ENCODE measurements at places on chromosomes 6 and 20.
A peak's percentile ranks its signal among the peaks of the same experiment; 100 is the strongest.

- DNase-seq = no peak
Measured at GRCh38 chr20:16194617-16195360, 378.5 kb downstream of the KIF16B start.

DNA sequence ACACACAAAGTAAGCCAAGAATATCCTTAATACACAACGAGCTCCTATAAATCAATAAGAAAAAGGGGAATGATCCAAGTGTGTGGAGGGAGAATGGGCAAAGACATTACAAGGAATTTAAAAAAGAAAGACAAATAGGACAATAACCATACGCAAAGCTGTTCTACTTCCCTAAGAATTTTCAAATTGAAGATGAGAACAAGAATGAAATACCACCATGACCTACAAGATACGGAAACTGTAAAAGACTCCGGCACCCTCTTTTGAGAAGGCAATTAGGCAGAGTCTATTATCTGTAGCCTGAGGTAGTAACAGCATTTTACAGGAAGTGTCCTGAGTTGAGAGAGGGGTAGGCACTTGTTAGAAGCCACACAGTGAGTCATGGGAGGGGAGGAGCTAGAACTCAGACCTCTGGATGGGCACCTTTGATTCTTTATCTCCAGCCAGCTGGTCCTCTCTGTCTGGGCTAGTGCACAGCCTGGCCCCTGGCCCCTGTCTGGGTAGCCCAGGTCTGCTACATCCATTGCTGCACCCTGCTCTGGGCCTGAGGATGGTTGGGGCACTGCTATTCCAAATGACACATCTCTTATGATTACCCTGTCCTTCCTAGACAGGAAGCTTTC is 15.3 kb downstream of the RSPO4 start:
- no peak for DNase-seq

GRCh38 chr6:45611491-45611890 is 233.8 kb upstream of the SUPT3H start:
- no peak for DNase-seq

DNA sequence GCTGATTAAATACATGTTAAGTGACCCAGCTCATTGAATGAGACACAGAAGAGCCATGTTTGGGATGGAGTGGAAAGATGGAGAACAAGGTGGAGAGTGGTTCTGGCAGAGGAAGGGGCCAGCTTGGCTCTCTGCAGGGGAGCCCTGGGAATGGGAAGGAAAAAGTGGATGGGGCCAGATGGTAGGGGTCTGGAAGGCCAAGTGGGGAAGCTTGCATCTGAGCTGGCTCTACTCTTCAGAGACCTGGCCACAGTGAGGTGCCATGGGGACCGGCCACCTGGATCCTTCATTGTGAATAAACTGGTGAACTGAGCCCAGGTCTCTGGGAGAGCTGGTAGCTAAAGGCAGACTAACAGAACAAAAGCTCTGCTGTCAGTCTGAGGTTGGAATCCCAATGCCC is 48.9 kb upstream of the SIRPA start:
- DNase-seq = no peak

GRCh38 chr6:25218346-25218745 is 60.8 kb upstream of the CARMIL1 start:
- DNase-seq = no peak

DNA sequence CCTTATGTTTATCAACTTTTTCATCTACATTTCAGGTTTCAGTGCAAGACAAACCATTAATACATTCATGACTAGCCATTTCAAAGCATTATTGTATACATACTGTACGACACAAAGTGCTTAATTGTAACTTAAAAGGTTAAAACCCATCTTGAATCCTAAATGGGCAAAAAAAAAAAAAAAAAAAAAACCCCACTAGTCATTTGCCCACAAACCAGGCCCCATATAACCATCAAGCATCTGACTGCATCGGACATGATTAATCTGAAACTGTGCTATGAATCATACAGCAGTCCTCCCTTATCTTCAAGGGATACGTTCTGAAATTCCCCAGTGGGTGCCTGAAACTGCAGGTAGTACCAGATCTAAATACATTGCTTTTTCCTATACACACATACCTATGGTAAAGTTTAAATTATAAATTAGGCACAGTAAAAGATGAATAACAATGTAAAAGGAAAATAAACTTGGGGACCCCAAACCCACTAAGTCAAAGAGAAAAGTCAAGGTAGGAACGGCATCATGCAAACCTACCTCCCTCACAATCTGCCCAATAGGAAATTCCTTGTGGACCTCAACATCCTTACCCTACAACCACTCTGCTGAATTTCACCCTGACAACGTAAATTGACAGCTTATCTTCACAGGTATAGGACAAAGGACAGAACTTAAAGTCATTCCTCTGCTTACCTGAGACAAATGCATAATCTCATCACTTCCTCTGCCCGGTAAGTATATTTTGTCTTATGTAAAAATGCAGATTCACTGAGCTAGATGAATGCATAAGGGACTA is 14.3 kb downstream of the B4GALT5 start:
- DNase-seq = no peak

DNA sequence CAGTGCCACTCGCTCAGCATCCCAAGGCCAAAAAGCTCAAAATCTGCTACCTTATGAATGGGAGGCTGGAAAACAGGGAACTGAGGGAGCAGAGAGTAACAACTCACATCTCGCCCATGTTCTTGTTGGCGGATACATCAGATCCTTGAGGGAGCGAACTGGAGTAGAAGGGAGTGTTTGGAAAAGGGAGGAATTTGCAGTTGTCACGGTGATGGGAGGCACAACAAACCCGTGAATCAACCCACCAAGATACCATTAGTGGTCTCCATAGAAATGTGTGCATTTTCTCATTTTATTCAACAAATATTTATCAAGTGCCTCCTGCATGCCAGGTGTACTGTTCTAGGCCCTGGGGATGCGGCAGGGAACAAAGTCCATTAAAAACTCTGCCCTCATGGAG is 212.1 kb downstream of the EYA2 start:
- DNase-seq = no peak

GRCh38 chr6:56529594-56530191 is 113.0 kb downstream of the DST start:
- no peak for DNase-seq

DNA sequence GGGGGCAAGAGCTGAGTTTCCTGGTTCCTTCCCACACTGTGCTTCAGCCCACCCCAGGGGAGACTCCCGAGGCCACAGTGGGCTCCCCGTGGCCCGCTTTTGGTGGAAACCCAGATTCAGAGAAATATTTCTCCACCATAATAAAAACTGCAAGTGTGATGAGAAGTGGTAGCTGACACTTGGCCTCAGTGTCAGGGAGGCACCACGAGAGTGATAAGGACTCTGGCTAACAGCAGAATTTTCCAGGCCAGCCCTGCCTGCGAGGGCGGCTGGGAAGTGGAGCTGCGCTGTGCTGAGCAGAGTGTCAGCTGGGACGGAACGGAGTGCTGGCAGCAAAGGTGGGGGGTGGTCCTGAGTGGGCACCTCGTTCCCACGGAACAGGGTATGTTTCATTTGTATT is 22.5 kb downstream of the SPATA2 start:
- no peak for DNase-seq

DNA sequence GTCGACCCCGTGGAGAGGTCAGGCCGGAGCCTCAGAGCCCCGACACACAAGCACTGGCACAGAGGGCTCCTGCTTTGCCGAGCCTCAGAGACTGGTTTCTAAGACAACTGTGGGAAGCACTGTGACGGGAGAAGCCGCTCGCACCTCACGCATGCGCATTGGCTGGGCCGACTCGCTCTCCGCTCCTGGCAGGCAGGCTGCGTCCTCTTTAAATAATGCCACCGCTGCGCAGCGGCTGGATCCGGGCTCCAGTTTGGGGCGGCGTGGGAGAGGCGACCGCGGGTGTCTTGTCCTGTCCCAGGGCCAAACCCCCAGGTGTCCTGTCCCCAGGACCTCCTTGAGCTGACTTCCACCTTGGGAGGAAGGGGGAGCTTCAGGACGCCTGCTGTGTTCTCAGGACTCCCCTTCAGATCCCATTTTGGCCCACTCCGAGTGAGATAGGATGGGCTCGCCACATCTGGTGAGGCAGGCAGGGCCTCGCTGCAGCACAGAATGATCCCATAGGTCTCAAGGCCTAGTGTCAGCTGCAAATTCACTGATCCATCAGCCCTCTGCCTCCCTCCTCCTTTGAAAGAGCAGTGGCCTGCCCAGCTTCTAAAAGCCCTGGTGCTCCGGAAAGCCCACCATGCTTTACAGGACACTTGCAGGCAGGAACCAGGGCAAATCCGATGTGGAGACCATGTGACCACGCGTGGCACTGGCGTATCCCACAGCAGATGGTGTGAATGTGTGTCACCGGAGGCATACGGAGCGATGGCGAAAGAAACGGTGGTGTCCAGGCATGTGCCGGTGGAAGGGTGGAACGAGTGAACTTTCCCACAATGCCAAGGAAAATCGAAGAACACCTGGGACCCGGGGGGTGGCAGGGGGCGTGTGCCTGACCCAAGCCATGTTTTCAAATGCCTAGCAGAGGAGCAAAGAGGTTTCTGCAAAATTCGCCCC is 169.3 kb upstream of the ZNF337 start:
- DNase-seq = peak; percentile 45

GRCh38 chr6:134049176-134049575 is 3.2 kb downstream of the SLC2A12 start:
- DNase-seq = no peak

DNA sequence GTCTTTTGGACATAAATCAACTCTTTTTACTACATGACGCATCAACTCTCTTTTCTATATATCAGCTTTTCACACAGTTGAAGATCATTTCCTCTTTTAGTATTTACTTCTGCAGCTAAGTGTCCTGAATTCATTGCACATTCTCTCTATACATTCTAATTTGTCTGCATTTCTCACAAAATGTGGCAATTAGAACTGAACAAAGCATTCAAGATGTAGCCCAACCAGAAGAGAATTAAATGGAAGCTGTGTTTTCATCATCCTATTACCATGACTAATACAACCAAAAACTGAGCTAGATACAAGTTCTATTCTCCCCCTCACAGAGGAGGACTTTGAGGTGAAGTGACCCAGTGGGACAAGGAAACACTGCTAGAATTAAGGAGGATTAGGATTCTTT is 86.9 kb downstream of the PLCG1 start:
- DNase-seq = no peak

- DNase-seq = no peak
Measured at GRCh38 chr6:2509711-2510110, 241.0 kb downstream of the MYLK4 start.

GRCh38 chr6:11820821-11821220 is 42.2 kb upstream of the ADTRP start:
- DNase-seq = no peak

- no peak for DNase-seq
Measured at GRCh38 chr20:1952737-1953530, 40.9 kb downstream of the PDYN start.

DNA sequence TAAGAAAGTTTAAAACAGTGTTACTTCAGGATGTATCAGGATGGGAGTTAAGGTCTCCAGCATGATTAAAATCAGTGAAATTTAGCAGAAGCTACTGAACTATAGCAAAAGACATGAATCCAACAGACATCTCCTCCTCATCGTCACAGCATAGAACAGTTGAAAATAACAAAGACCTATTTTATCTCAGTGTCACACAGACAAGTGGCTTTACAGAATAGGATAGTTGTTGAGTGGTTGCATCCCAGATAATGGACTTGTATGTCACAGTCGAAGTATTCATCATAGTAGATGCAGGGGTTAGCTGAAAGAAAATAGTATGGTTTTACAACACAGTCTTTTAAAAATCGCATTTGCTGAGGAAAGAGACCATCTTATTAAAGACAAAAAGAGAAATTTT is 31.2 kb downstream of the CRISP1 start:
- no peak for DNase-seq

GRCh38 chr20:50475681-50476292 is 34.4 kb upstream of the PTPN1 start:
- DNase-seq = peak; percentile 55

Measured in H54 (cell line).